ENCODE measurements at places on chromosomes 5 and 9. TPM values are rescaled to one million over a fixed set of nuclear protein-coding genes. Genes with fewer than 3 reads are reported as not detected.

GRCh38 chr9:130693101-130693425, 517 bp upstream of the EXOSC2 start:
- DNase-seq, result no peak

DNA sequence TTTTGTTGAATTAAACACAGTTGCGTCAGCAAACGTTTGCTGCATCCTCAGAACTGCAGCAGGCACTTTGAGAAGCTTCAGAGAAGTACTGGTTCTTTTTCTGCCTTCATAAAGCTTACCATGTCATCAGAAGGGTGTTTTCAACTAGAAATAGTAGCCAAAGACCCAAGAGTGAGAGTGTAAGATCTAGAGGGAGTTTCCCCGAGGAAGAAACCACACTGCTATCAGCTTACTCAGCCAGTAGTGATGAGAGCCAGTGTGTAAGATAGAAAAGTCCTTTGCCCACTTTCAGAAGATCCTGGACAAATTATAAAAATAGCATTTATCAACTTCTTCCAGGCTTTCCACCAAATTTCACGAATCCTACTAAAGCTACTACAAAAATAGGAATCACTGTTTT, 154.5 kb downstream of the PAPPA start:
- DNase-seq, result no peak

- no peak for DNase-seq
These were observed 21.9 kb upstream of the BOD1 start for GRCh38 chr5:173638126-173639040.

Gene C5orf46
- not detected for total RNA-seq
